ENCODE measurements at places on chromosomes 2 and 18. TPM values are rescaled to one million over a fixed set of nuclear protein-coding genes. Genes with fewer than 3 reads are reported as not detected.

The GALNT5 gene
- not detected for total RNA-seq

The TPO gene
- not detected for total RNA-seq

The CNRIP1 gene
- total RNA-seq: 44.9 TPM

- DNase-seq: peak; percentile 4
Observed at GRCh38 chr18:75923169-75923568, 495.7 kb upstream of the SMIM21 start.

DNA sequence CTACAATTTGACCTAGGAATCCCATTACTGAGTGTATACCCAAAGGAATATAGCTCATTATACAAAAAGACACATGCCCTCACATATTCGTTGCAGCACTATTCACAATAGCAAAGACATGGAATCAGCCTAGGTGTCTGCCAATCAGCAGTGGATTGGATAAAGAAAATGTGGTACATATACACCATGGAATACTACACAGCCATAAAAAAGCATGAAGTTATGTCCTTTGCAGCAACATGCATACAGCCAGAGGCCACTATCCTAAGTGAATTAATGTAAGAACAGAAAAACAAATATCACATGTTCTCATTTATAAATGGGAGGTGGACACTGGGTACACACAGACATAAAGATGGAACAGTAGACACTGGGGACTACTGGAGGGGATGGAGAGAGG, 54.0 kb downstream of the GREB1L start:
- DNase-seq: no peak

- no peak for DNase-seq
Observed at GRCh38 chr2:218970894-218971293, 11.4 kb downstream of the CDK5R2 start.
